CD4-positive, CD25-positive, alpha-beta regulatory T cell (primary cell): ENCODE measurements at places on chromosomes 7 and 10. TPM values are rescaled to one million over a fixed set of nuclear protein-coding genes. Genes with fewer than 3 reads are reported as not detected.

The SPDYE8 gene
- not detected for total RNA-seq

GRCh38 chr7:66919304-66919703 is 1.7 kb upstream of the TMEM248 start:
- no peak for DNase-seq

GRCh38 chr7:67306331-67306730 is 309.7 kb downstream of the TYW1 start:
- DNase-seq = no peak

GRCh38 chr7:149783386-149784250 is 10.2 kb upstream of the ZNF467 start:
- no peak for DNase-seq

- no peak for DNase-seq
Measured at GRCh38 chr7:124113045-124113444, 80.2 kb upstream of the TMEM229A start.

The HGF gene
- 0.57 TPM for total RNA-seq

- no peak for DNase-seq
Measured at GRCh38 chr7:79176859-79177477, 276.5 kb downstream of the MAGI2 start.

The PALD1 gene
- total RNA-seq = not detected

- no peak for DNase-seq
Measured at GRCh38 chr10:58358314-58358933, 23.6 kb downstream of the UBE2D1 start.

DNA sequence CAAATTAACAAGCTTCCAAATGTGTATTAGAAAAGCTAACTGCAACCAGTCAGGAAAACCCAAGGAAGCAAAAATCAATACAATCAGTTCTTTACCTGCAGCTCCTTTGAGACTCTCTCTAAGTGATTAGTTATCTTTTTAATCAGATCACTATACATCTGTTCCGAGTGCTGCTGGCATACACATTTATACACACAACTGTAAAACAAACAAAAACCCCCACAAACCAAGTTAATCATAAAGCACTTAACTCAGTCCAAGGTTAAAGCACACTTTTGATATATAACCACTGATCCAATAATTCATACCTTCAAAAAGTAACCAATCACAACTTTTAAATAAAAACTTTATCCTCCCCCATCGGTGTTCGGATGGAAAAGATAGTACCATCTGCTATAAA is 25.6 kb downstream of the CACUL1 start:
- DNase-seq = no peak
